ENCODE measurements at places on chromosomes 16 and 17.

- no peak for DNase-seq
Measured at GRCh38 chr16:84000989-84001642, 33.1 kb downstream of the NECAB2 start.

DNA sequence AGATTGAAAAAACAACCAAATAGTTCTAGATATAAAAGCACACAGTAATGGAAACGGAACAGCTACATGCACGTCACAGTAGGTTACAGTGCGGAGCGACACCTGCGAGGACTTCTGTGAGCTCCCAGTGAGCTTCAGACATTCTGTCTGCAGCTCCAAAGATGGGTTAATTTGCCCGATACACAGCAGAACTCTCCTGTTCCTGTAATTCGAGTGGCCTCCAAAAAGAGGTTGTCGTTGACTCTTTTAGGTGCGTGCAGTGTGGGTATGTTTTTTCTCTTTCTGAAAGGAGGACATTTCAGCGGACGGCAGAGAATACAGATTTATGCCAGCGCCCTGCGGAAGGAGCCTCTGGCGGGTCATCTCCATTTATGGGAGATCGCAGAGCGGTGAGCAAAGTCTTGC lies 2.9 kb downstream of the OR1F1 start:
- no peak for DNase-seq

GRCh38 chr16:16763449-16763848 lies 384.5 kb downstream of the NPIPA7 start:
- DNase-seq = no peak

DNA sequence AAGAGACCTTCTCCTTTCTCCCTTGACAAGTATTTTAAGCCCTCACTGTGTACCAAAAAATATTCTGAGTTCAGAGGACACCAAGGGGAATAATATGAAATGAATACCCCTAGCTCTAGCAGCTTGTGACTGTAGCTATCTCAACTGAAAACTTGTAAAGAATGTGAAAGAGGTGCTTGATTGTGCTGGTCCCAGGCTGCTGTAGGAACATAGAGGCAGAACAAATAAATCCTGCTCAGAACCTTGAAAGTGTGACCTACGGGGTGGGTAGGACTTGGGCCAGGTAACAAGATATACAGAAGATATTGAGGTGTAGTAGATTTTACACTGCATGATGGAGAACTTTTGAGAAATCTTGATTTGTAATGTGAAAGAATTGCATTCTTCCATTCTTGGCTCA lies 606.8 kb downstream of the TOX3 start:
- DNase-seq = no peak

DNA sequence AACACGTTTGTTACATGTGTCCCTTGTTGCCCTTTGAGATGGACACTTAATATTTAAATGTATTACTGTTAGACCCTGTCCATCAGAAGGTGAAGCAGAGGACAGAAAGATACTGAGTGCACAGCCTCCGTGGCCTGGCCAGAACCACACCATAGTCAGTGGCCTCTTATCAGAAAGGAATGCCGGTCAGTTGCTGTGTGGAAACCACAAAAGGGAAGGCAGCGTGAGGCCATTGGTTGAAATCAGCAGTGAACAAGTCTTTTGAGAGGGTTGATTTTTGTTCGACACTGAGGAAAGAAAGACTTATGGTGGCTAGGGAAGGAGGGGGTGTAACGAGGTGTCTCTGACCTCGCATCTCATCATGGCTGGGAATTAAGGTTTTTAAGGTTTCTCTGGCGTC lies 85.4 kb upstream of the CLEC18A start:
- DNase-seq = peak; percentile 56

DNA sequence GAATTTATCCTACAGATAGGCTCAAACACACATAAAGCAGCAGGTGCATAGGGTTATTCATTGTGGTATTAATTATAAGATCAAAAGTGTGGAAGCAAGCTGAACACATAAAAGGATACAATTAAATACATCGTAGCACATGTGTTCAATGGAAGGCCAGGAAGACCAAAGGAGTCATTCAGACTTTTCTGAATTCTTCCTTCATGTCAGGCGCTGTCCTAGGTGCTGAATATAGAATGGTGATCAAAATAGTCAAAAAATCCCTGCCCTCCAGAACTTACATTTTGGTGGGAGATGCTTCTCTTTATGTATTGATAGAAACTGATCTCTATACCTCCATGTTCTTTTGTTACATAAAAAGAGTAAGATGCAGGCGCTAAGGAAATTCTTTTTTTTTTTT lies 439.0 kb upstream of the ASIC2 start:
- DNase-seq = no peak

- DNase-seq = no peak
Measured at GRCh38 chr17:31654936-31655335, 204.1 kb downstream of the COPRS start.

DNA sequence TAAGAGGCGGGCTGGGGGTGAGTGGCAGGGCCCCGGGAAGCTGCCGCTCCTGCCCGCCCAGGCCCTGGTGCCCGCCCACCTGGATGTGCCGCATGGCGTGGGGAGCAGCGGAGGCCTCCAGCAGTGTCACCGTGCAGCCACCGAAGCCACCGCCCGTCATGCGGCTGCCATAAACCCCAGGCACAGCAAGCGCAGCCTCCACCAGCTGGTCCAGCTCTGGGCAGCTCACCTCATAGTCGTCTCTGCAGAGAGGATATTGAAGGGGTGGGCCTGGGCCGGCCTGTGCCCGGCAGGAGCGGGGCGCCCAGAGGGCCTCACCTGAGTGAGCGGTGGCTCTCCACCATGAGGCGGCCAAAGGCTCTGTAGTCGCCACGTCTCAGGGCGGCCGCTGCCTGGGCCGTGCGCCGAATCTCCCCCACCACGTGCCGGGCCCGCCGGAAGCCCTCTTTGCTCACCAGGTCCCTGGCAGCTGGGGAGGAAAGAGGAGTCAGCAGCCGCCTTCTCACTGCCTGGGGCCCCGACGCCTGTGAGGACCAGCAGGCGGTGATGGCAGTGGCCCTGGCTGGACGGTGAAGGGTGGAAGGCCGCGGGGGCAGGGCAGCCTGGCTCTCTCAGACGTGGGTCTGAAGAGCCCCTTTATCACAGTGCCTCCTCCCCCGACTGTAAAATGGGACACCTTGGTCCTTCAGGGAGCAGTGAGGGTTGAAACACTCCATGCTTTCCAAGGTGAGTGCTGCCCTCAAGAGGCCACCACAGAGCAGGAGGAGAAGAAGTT lies 6.7 kb downstream of the GALK1 start:
- DNase-seq = no peak

DNA sequence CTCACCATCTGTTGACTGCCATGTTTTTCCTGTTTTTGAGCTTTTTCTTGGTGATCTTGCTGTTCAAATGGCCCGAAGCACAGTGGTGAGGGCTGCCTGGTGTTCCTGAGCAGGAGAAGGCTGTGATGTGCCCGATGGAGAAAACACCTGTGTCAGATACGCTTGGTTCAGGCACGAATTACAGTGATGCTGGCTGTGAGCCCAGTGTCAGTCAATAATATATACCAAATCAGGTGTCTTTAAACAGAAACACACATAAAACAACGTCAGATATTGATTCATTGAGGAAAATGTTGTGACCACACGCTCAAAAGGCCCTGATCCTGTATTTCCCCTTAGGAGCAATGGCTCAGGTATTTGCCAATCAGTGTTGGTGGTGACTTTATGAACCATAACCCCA lies 111.7 kb downstream of the SDR42E1 start:
- DNase-seq = no peak

GRCh38 chr16:6096931-6097670 lies 999.5 kb upstream of the EEF2KMT start:
- no peak for DNase-seq

- DNase-seq = no peak
Measured at GRCh38 chr17:54933921-54934320, 33.3 kb downstream of the TOM1L1 start.

- peak; percentile 17 for DNase-seq
Measured at GRCh38 chr17:65627891-65628643, 66.6 kb upstream of the AXIN2 start.

GRCh38 chr16:87740441-87740840 lies 25.3 kb downstream of the KLHDC4 start:
- peak; percentile 19 for DNase-seq

- DNase-seq = peak; percentile 76
Measured at GRCh38 chr16:59905606-59906005, 1171.5 kb upstream of the GOT2 start.

- DNase-seq = no peak
Measured at GRCh38 chr16:11182411-11182810, 73.6 kb downstream of the SOCS1 start.

DNA sequence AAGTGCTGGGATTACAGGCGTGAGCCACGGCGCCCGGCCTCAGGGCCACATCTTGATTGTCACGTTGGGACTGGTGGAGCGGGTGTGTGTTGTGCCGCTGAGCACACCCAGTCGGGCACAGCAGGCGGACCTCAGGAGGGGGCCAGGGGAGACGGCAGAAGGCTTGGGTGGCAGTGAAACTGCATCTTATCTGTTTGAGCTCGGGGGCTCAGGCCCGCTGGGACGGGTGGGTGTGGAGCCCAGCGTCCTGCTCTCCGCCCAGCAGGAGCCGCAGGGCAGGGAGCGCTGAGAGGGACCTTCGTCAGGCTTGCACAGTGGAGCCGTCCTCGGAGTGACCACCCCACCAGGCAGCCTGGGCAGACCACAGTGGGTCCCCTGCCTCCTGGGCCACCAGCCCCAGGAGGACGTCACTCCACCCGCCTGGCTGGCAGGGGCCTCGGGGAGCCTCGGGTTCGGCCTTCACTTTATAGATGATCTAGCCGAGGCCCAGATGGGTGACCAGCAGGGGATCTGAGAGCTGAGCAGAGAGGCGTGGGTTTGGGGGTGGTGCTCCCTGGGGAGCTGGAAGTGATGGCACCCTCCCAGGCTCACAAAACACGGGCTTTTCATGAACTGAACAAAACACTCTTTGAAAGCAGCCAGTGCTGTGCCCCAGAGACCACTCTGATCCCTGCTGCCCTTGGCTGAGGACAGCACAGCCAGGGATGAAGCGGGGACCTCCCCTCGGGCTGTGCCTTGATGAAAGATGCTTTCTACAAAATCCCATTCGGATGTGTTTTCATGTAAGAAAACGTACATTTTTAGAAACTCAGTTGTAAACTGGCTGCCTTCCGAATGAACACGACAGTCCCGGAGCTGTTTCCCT lies 181.1 kb downstream of the SEC14L1 start:
- no peak for DNase-seq

GRCh38 chr17:73489333-73489732 lies 154.9 kb downstream of the SDK2 start:
- DNase-seq = no peak

DNA sequence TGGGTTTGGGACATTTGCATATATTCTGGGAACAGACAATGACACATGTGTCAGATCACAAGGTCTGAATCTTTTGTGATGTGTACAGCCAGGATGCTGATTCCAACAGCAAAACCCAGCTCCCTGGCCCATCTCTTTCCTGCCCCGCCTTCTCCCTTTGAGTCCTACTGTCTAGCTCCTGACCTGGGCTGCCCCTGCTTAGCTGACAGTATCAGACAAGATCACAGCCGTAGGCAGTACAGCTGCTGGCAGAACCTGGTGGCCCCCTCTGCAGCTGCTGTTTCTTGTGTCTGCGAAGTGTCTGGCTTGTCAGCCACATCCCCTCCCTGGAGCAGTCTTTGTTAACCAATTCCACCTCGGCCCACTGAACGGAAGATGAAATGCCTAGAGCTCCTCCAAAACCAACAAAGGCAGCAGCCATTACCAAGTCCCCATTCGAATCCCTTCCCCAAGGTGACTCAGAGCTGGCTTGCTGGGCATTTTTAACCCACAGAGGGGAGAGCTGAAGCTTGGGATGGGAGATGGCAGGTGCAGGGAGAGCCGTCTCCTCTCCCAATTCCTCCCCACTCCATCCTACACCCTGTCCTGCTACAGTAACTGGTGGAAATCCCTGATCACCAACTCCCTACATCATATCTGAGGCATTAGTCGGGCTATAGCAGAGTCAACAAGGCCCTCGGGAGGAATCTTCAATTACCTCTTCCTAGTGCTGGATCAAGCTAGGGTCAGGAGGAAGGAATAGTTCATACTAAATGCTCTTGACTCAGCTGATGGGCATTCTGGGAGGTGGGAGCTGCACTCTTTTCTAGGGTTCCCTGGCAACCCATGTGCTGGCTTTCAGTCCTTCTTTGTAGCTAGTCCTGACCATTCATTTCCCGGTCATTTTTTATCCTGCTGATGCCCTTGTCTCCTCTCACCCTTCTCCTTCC lies 5.8 kb downstream of the PIPOX start:
- peak; percentile 44 for DNase-seq

DNA sequence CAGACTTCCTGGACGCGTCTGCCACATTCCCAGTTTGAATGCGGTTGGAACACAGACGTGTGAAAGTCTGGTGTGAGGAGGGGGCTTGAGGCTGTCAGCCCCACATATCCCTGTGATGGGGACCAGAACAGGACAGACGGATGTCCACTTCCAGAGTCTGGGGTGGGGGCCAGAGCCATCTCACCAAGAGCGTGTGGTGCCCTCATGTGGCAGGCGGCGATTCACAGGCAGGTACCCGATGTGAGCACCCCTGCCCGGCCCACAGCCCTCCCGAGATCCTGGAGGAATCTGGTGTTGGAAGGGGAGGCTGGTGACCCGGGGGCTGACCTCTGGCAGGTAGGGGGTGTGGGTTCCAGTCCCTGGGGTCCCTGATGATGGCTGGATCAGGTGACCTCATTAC lies 51.5 kb downstream of the ENGASE start:
- DNase-seq = no peak

GRCh38 chr17:17739388-17740066 lies 58.3 kb downstream of the RAI1 start:
- peak; percentile 45 for DNase-seq

GRCh38 chr16:5906351-5906750 lies 808.8 kb upstream of the EEF2KMT start:
- no peak for DNase-seq

- DNase-seq = no peak
Measured at GRCh38 chr17:34909040-34909439, 52.2 kb downstream of the CCT6B start.

DNA sequence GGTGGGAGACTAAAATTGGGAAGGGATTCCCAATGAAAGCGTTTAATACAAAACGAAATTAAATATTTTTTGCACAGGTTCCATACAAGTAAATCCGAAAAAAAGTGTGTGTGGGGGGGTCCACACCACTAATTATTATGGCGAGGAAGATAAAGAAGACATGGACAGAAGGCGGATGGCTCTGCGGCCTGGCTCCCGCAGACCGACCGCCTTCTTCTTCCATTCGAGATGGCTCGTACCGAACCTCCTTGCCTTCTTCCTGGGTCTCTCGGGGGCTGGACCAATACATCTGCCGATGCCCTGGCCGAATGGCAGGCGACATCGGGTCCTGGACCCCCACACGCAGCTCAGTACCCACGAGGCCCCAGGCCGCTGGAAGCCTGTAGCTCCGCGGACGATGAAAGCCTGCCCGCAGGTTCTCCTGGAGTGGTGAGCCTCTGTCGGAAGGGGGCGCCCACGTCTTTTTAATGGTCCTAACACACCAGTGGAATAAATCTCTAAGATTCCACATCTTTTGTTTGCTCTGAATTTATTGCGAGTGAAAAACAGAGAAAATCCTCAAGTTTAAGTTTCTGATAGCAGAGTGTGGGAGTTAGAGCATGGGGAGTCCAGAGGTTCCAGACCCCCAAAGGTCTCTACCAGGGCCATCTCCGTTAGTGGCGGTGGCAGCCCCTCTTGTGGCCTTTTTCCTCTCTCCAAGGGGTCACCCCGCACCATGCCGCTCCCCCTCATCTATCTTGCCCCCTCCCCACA lies 1.4 kb downstream of the PRAC2 start:
- peak; percentile 60 for DNase-seq

All from stromal cell of bone marrow (primary cell).